ENCODE measurements at places on chromosomes 3 and 15.

DNA sequence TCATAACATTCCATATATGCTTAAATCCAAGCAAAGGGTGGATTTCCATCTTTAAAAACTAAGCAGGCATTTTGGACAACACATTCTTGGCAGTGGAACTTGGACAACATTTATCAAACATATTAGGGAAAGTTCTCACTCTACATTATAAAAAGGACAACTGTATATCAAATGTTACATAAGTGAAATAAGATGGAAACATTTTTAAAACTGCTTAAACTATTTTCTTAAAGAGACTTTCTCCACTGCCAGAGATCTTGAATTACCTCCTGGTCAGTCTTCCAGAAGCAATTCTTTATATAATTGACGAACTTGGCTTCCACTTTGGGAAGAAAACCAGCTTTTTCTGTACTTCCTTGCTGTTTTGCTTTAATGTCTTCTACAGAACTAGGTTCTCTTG, 109.3 kb downstream of the NEO1 start:
- DNase-seq, result no peak

DNA sequence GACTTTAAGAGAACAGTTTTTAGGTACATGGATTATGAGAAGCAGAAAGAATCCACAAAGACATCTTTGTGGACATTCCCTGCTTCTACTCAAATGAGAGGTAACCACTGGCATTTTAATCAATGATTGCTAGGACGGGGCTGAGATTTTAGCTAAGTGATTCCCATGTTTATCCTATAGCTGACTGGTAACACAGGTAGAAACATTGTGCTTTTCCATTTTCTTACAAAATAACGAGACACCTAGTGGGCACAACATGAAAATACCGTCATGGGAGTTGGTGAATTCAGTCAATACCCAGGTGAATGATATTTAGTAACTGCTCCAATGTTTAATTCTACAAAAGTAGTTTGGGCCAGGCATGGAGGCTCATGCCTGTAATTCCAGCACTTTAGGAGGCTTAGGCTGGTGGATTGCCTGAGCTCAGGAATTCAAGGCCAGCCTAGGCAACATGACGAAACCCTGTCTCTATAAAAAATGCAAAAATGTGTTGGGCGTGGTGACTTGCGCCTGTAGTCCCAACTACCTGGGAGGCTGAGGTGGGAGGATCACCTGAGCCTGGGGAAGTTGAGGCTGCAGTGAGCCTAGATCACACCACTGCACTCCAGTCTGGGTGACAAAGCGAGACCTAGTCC, 37.2 kb upstream of the DENND4A start:
- no peak for DNase-seq

GRCh38 chr3:176097027-176097426, 1100.3 kb downstream of the TBL1XR1 start:
- no peak for DNase-seq

DNA sequence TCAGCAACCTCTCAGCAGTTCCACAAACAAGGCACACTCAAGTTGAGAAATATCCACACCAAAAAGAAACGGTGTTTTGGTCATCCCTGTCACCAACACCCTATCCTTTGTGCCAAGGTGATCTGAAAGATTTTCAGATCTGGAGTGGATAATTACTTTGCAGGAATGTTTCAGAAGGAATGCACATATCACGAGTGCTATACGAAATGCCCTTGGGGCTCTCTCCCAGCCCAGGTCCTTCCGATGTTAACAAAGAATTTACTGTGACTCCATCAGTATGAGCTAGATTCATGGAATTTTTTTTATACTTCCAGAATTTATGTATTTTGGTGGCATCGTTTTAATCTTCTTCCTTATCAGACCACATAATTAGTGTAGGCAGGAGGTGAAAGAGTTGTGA, 105.0 kb downstream of the GRM7 start:
- DNase-seq, result no peak

- no peak for DNase-seq
These were observed 75.0 kb upstream of the RNU6-1 start for GRCh38 chr15:67914537-67915460.

GRCh38 chr3:65006300-65006739, 318.5 kb upstream of the ADAMTS9 start:
- DNase-seq, result no peak

- no peak for DNase-seq
These were observed 3.7 kb downstream of the UBR1 start for GRCh38 chr15:43102187-43102586.

- DNase-seq, result no peak
These were observed 68.5 kb downstream of the VPS8 start for GRCh38 chr3:184880276-184881019.

GRCh38 chr15:75836959-75837334, 6.3 kb upstream of the UBE2Q2 start:
- DNase-seq, result peak; percentile 46

GRCh38 chr15:90545095-90545494, 15.4 kb downstream of the CRTC3 start:
- DNase-seq, result no peak

- DNase-seq, result no peak
These were observed 9.1 kb downstream of the ALG3 start for GRCh38 chr3:184239708-184240107.

DNA sequence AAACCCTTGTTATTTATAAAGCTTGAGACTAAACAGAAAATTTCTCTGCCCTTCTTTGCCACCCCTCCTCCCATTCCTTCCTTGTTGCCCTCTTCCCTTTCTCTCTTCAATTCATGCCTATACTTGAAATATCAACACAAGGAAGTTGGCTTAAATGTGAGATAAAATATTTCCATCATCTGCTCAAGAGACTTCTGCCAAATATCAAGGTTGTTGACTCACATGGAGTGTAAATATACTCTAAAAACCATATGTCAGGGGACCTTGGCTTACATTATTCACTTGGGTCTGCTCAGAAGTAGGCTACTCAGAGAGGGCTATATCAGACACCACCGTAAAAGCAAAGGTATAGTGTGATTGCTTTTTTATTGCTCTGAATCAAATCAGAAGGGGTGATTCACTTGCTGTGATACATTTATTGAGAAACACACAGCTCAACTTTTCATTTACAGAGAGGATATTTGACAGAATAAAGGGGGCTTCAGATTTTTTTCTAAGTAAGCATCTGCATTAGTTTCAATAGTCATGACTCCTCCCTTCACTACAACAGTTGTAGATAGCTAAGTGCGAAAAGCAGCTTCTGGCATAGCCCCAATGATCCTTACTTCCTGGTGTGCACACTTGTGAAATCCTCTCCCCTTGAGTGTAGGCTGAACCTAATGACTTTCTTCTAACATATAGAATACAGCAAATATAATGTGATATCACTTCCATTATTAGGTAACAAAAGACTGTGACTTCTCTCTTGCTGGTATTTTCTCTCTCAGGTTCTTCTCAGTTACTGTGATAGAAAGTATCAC, 386.2 kb downstream of the EFHB start:
- no peak for DNase-seq

GRCh38 chr15:89776274-89777072, at the start of gene MESP2:
TSS of gene MESP2 (plus strand) at chr15:89776332. CDS start at chr15:89776358, 26 bp downstream.
- peak; percentile 22 for DNase-seq

GRCh38 chr3:15272426-15273196, 59.8 kb downstream of the SH3BP5 start:
- no peak for DNase-seq
